ENCODE measurements at places on chromosomes 3 and 15.

DNA sequence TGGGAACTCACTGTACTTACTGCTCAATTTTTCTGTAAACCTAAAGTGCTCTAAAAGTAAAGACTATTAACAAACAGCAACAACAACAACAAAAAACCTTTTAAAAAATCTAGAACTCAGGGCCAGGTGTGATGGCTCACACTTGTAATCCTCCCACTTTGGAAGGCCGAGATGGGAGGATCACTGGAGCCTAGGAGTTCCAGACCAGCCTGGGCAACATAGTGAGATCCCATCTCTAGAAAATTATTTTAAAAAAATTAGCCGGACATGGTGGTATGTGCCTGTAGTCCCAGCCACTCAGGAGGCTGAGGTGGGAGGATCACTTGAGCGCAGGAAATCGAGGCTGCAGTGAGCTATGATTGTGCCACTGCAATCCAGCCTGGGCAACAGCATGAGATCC is 161.8 kb downstream of the NUP210 start:
- no peak for DNase-seq

DNA sequence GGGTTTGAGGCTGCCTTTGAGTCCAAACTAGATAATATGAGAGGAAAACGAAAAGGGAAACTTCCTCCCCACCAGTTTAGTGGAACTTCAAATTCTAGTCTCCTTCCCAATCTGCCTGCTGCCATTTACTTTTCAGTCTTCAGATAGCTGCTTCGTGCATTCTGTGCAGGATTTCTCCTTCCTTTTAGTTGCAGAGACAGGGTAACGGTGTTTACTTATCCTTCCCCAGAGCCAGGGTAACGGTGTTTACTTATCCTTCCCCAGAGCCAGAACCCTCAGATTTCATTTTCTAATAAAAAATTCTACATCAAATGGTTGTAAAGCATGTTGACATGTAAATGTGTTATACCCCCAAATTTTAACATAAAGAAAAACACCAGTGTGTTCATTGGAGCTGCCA is 282.6 kb downstream of the VPS13C start:
- no peak for DNase-seq

- DNase-seq: no peak
These were observed 34.1 kb downstream of the AKAP13 start for GRCh38 chr15:85414495-85414894.

GRCh38 chr3:143685491-143685890 is 162.8 kb downstream of the SLC9A9 start:
- no peak for DNase-seq

- no peak for DNase-seq
These were observed 27.2 kb downstream of the AKAP13 start for GRCh38 chr15:85407421-85408269.

GRCh38 chr3:186937017-186937875 is 6.9 kb downstream of the ST6GAL1 start:
- no peak for DNase-seq

DNA sequence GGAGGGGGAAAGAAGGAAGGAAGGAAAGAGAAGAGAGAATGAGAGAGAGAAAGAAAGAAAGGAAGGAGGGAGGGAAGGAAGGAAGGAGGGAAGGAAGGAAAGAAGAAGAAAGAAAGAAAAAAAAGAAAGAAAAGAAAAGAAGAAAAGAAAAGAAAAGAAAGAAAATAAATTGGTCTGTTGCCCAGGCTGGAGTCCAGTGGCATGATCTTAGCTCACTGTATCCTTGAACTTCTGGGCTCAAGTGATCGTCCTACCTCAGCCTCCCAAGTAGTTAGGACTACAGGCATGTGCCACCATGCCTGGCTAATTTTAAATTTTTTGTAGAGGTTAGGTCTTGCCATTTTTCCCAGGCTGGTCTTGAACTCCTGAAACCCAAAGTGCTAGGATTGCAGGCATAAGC is 11.6 kb upstream of the RNF7 start:
- DNase-seq: no peak

GRCh38 chr3:51720292-51721061 is 13.6 kb downstream of the GRM2 start:
- no peak for DNase-seq
